SK-MEL-5 (cell line): ENCODE measurements at places on chromosomes 1 and 21. TPM values are rescaled to one million over a fixed set of nuclear protein-coding genes. Genes with fewer than 3 reads are reported as not detected.

The DRAXIN gene
- total RNA-seq: 0.03 TPM in 1 of 2 replicates, not detected in the other

The NBPF6 gene
- not detected in 2 replicates for total RNA-seq

The CASQ2 gene
- 0.35 and 0.42 TPM in 2 replicates for total RNA-seq

GRCh38 chr1:182251561-182251960 is 140.0 kb downstream of the GLUL start:
- DNase-seq: no peak

GRCh38 chr1:109255097-109255651 is 5.8 kb downstream of the CELSR2 start:
- DNase-seq: no peak

The SPTA1 gene
- 0.03 TPM in 1 of 2 replicates, not detected in the other for total RNA-seq

DNA sequence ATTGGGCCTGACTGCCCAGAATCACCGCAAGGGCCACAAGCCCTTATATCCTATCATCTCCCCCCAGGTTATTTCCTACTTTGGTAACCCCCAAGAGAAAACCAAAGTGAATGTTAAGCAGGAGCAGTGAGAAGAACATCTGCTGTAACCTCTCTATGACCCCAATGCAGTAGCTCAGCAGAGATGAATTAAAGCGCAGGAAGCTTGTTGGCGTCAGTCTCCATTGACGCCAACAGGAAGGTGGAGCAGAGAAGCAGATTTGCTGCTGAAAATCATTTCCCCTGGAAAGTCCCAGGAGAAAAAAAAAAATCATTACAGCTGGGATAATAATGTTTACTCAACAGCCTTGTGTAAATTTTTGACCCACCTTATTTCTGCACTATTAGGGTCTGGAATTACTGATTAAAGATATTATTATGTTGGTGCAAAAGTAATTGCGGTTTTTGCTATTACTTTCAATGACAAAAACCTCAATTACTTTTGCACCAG is 33.2 kb upstream of the FAM163A start:
- no peak for DNase-seq

DNA sequence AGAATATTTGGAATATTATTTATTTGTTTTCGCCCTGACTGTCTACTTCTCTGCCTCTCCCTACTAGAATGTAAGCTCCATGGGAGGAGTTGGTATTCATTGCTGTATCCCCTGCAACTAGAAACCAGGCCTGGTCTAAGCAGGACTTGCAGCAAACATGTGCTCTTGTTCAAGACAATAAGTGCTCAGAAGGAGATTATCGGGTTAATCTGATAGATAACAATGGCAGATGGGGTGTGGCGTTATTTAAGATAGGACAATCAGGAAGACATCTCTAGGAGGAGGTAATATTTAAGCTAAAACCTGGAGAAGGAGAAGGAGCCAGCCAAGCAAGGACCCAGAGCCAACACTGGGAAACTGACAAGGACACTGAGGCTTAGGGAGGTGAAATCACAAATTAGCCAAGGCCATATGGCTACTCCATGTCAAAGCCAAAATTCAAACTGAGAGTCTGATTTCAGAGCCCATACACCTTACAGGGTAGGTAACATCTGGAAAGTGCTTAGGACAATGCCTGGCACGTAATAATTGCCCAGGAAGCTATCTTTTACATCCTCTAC is 41.5 kb downstream of the STYXL2 start:
- DNase-seq: no peak

The CHI3L1 gene
- 0.08 TPM in 1 of 2 replicates, not detected in the other for total RNA-seq

- DNase-seq: no peak
Observed at GRCh38 chr1:207755846-207756693, 4.2 kb downstream of the CD46 start.

The UBASH3A gene
- total RNA-seq: not detected in 2 replicates

The MEX3A gene
- total RNA-seq: 3.0 and 3.4 TPM in 2 replicates

The SPRR2A gene
- not detected in 2 replicates for total RNA-seq

GRCh38 chr1:89364954-89365550 is 1.2 kb downstream of the GBP6 start:
- peak; percentile 9 for DNase-seq

DNA sequence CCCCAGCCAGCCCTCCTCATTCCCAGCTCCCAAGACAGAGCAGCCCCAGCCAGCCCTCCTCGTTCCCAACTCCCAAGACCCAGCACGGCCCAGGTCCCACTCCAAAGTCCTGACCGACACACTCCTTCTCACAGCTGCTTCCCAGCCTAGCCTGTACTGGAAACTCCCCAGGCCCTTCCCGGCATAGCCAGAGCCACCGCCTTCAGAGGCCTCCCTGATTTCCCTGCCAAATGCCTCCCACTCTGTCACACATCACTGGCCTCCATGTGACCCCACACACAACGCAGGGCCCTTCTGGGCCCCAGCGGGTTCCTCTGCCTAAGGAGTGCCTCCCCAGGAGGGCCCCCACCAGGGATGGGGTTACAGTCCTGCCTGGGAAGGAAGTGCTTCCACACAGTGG is 2.8 kb downstream of the UBE2J2 start:
- no peak for DNase-seq

GRCh38 chr1:90579212-90579802 is 137.8 kb downstream of the BARHL2 start:
- DNase-seq: peak; percentile 52

GRCh38 chr1:31981456-31981839 is 32.2 kb upstream of the KHDRBS1 start:
- DNase-seq: no peak

The MTARC2 gene
- 1.2 TPM in 2 replicates for total RNA-seq

The SLC35D1 gene
- 5.4 TPM in 2 replicates for total RNA-seq

GRCh38 chr1:29371332-29371731 is 135.0 kb downstream of the PTPRU start:
- no peak for DNase-seq

DNA sequence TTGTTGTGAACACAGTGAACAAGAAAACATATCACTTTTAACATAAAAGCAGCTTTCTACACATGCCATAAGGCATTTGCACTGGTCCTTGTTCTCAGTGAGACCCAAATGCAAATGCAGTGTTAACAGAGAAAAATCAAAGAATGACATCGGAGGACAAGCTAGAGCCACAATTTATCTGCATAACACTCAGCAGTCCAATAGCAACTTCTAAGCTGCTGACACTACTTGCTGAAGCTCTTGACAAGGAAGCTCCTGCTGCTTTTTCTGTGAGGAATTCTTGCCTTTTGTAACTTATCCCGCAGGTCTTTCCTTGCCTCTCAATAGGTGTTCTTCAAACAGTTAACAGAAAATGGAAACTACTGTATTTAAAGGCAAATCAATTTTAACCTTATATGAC is 34.7 kb downstream of the USH2A start:
- DNase-seq: no peak

GRCh38 chr1:91761295-91761721 is 124.6 kb downstream of the TGFBR3 start:
- DNase-seq: no peak

The MCOLN3 gene
- total RNA-seq: 1.9 and 2.0 TPM in 2 replicates

GRCh38 chr1:221234791-221235190 is 355.5 kb downstream of the HLX start:
- DNase-seq: no peak

The CNTN2 gene
- not detected in 2 replicates for total RNA-seq

DNA sequence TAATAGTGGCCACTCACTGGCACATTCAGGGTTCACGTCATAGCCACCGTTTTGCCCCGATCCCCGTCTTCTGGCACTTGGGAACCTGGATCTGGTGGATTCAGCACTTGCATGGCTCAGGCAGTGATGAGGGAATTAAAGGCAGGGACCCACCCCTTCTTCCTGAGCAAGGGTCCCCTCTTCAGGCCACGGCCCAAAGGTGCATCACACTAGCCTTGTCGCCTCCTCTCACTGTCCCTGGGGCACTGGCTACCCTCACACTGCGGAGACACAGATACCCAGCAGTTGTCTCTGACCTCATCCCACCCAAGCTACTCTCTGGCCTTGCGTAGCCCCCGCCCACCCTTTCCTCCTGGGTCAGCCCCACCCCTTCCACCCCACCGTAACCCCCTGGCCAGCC is 19.9 kb upstream of the LDLRAP1 start:
- DNase-seq: peak; percentile 54

The NBPF4 gene
- not detected in 2 replicates for total RNA-seq

- DNase-seq: no peak
Observed at GRCh38 chr1:167460836-167461235, 57.5 kb downstream of the CD247 start.

DNA sequence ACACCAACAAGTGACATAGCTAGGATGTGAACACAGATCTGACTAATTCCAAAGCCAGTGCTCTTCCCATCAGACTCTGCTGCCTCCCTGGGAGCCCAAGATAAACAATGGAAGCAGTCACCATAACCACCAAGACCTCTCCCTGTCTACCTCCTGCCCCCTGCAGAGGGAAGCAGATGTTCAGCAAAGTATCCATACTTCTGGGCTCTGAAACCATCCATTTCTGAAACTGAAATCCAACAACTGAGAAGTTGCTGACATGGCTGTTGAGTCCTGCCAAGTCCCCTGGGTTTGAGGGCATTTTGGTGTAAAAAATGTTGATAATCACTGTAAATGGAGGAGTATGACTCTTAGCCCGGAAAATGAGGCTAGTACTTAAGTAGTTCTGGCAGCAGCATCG is 102.1 kb downstream of the TYW3 start:
- DNase-seq: no peak

DNA sequence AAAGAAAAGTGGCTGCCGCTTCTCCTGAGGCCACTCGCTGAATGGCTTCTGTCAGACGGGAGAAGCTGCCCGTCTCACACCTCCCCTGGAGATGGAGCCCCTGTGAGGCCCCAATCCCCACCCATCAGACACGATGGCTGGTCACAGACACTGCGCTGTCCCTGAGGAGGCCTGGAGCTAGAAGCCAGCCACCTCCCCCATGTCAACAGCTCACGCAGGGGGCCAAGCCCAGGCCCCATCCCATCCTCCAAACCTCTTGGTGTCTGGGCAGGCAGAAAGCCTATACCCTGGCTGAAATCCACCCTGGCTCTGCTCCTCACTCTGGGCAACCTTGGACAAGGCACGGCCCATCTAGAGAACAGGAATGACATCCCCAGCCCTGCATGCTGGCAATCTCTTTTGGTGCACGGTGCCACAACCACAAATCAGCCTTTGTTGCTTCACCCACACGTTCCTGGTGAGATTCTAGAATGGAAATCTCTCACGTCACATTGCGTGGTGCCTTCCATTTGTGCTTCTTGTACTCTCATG is 273.9 kb upstream of the VAMP3 start:
- no peak for DNase-seq

The RHBG gene
- not detected in 2 replicates for total RNA-seq

GRCh38 chr1:151822404-151822803 is 9.2 kb downstream of the RORC start:
- no peak for DNase-seq

- no peak for DNase-seq
Observed at GRCh38 chr1:169022648-169023047, 83.8 kb upstream of the ATP1B1 start.

- DNase-seq: peak; percentile 24
Observed at GRCh38 chr1:43206600-43207228, 34.6 kb downstream of the CFAP57 start.

The SORT1 gene
- 23.7 and 25.8 TPM in 2 replicates for total RNA-seq

- DNase-seq: no peak
Observed at GRCh38 chr1:175183586-175183985, 9.0 kb downstream of the KIAA0040 start.

DNA sequence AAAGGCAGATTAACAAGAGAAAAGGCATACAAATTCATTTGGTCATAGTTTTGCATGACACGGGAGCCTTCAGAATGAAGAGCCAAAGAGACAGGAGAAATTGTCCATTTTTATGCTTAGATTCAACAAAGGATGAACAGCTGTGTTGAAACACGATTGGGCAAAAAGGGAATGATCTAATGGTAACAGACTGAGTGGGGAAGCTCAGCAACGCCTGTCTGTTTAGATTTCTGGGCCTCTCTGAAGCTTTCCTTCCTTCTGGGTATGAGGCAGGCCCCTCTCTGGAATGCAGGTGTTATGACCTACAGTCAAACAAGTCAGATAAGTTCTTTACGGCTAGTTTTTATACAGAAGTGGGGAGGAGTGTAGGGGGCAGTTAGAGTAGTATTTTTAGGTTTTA is 154.6 kb downstream of the RGS7 start:
- no peak for DNase-seq

DNA sequence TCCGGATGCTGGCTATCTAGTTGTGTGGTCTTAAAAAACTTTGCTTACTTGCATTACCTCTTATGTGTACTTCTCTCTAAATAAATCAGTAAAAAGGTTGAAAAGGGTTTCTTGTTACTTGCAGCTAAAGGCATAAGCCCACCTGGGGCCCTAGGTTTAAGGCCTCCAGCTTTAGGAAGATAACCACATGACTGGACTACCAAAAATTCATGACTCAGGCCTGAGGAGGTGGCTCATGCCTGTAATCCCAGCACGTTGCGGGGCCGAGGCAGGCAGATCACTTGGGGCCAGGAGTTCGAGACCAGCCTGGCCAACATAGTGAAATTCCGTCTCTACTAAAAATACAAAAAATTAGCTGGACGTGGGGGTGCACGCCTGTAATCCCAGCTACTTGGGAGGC is 142.9 kb downstream of the APP start:
- DNase-seq: no peak

DNA sequence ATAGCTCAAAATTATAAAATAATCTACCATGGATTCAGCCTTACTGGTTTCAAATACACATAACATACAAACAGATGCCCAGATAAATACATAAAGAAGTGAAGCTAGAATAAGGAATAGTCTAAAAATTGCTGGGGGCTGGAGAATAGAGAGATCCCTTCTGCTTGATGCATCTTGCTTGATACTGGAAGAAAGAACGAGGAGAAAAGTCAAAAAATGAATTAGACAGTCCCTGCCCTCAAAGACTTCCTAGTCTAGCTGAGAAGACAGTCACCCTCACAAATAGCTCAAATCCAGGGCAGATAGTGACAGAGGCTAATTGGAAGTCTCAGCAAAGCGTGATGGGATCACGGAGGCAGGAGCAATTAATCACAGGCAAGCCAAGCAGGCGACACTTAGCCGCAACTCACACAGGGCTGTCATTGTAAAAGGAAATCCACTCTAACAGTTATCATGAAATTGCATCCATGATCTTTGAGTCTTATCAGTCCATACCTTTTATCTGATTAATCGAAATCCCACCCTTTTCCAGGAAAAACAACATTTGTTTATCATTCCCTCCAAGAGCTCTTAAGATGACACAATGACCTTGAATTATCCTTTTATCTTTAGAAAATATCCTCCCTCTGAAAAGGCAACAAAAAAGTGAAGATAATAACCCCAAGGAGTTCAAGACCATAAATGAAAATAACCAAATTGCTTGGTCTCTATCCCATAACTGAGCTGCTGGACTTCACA is 59.7 kb upstream of the TIAM1 start:
- DNase-seq: no peak

The COL24A1 gene
- total RNA-seq: not detected in 2 replicates

- DNase-seq: no peak
Observed at GRCh38 chr21:29812947-29813346, 126.8 kb downstream of the GRIK1 start.

- DNase-seq: peak; percentile 66
Observed at GRCh38 chr1:177181631-177182291, 11.0 kb downstream of the BRINP2 start.

The CFHR3 gene
- not detected in 2 replicates for total RNA-seq

GRCh38 chr1:223248001-223248769 is 105.1 kb upstream of the TLR5 start:
- no peak for DNase-seq

The UQCRHL gene
- 8.3 and 9.2 TPM in 2 replicates for total RNA-seq
